ENCODE measurements at places on chromosomes 11 and 22.
A peak's percentile ranks its signal among the peaks of the same experiment; 100 is the strongest.

- no peaks in the 10 kb centered on the region for H3K27me3 ChIP-seq
- H3K4me1 ChIP-seq = no peaks in the 10 kb centered on the region
- H3K27ac ChIP-seq = peak overlapping the region; percentile 39
- no peak overlapping the region for H3K4me3 ChIP-seq
- no peaks in the 10 kb centered on the region for H3K36me3 ChIP-seq
Measured at GRCh38 chr22:17633998-17634323, 4.6 kb upstream of the BCL2L13 start.

DNA sequence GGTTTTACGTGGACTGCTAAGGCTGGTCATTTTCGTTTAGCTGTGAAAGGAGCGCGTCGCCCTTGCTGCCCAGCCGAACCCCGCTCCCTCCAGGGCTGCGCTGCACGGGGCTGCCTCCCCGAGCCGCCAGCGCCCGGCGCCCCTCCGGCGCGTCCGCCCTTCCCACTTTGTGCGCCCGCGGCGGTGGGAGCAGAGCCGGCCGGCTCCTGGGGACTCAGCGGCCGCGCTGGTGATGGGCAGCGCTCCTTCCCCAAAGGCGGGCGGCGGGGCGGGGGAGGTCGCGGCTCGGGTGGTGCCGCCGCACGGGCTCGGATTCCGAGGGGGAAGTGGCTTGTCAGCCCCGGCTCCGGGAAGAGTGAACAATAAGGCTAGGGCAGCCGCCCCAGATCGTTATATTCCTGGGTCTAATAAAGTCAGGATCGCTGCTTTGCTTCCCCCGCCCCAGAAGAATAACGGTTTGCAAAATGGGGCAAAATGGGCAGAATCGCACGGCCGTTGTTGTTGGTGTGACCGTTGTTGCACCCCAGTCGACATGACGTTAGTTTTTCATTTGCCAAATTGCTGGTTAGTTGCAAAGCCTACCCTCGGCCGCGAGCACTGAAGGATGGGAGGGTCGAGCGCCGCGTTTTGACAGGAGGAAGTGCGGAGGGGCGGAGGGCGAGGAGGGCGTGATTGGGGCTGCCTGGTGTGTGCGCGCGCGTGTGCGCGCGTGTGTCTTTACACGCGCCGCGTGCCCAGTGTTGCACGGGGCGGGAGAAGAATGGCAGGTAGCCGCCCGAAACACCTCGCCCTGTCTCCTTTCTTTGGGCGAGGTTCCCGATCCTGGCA, 745 bp downstream of the NCAM1 start:
- peak overlapping the region; percentile 65 for H3K4me3 ChIP-seq
- H3K27ac ChIP-seq = no peak overlapping the region
- DNase-seq = peak; percentile 30
- H3K27me3 ChIP-seq = peaks cover 6% of the 10 kb centered on the region
- H3K4me1 ChIP-seq = peaks cover 2% of the 10 kb centered on the region
- H3K36me3 ChIP-seq = no peaks in the 10 kb centered on the region

GRCh38 chr22:48581205-48581766, 1246.4 kb downstream of the BRD1 start:
- H3K36me3 ChIP-seq = no peaks in the 10 kb centered on the region
- DNase-seq = no peak
- no peak overlapping the region for H3K27ac ChIP-seq
- no peaks in the 10 kb centered on the region for H3K4me1 ChIP-seq
- no peak overlapping the region for H3K4me3 ChIP-seq

- DNase-seq = no peak
- H3K36me3 ChIP-seq = no peaks in the 10 kb centered on the region
- H3K27ac ChIP-seq = no peak overlapping the region
- H3K27me3 ChIP-seq = no peaks in the 10 kb centered on the region
- no peaks in the 10 kb centered on the region for H3K4me1 ChIP-seq
Measured at GRCh38 chr22:32661296-32661695, 140.2 kb upstream of the TIMP3 start.

GRCh38 chr11:72475381-72475780, 41.0 kb upstream of the CLPB start:
- H3K4me1 ChIP-seq = no peaks in the 10 kb centered on the region
- H3K36me3 ChIP-seq = no peaks in the 10 kb centered on the region
- no peak overlapping the region for H3K27ac ChIP-seq
- H3K4me3 ChIP-seq = no peak overlapping the region

DNA sequence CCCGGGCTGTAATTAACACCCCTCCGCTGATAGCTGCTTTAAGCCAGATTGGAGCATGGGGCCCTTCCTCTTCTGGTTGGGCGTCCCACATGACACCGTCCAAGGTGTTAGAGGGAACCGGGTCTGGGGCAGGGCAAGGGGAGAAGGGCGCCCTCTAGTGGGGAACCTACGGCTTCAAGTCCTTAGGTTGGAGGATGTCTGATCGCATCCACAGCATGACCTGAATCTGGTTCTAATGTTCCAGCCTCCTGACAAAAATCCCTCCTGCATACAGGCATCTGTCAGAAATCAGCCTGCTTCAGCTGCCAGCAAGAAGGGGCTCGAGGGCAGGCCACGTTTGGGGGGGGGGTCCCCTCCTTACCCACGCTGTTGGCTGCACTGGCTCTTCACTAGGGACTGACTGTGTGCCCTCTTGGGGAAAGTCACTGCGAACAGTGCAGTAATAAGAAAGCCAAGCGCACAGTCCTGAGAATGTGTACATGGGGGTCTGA, 94.2 kb upstream of the TBCEL start:
- no peak overlapping the region for H3K27ac ChIP-seq
- no peak overlapping the region for H3K4me3 ChIP-seq
- DNase-seq = peak; percentile 98
- H3K4me1 ChIP-seq = peaks cover 3% of the 10 kb centered on the region
- no peaks in the 10 kb centered on the region for H3K27me3 ChIP-seq

DNA sequence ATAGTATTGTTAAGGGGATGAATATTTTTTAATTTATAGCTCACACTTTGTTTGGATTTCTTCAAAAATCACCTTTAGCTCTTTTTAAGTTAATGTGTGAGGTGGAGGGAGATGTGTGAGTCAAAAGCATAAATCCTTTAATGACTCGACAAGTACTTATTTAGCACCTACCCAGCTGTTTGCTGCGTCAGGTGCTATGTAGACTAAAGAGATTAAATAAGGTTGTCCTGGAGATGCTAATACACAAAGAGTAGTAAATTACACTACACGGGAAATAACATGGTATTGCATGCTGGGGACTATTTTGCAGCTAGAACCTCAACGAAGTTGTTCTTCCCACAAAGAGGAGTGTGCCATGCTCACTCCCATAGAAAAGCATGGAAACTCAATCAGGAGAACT, 583.3 kb upstream of the TENM4 start:
- peaks cover 3% of the 10 kb centered on the region for H3K4me1 ChIP-seq
- H3K4me3 ChIP-seq = no peak overlapping the region
- H3K27me3 ChIP-seq = no peaks in the 10 kb centered on the region
- no peak overlapping the region for H3K27ac ChIP-seq
- no peaks in the 10 kb centered on the region for H3K36me3 ChIP-seq

GRCh38 chr22:49753276-49753890, 74.3 kb downstream of the BRD1 start:
- no peaks in the 10 kb centered on the region for H3K36me3 ChIP-seq
- no peaks in the 10 kb centered on the region for H3K27me3 ChIP-seq
- DNase-seq = no peak
- H3K27ac ChIP-seq = no peak overlapping the region
- no peak overlapping the region for H3K4me3 ChIP-seq
- no peaks in the 10 kb centered on the region for H3K4me1 ChIP-seq

DNA sequence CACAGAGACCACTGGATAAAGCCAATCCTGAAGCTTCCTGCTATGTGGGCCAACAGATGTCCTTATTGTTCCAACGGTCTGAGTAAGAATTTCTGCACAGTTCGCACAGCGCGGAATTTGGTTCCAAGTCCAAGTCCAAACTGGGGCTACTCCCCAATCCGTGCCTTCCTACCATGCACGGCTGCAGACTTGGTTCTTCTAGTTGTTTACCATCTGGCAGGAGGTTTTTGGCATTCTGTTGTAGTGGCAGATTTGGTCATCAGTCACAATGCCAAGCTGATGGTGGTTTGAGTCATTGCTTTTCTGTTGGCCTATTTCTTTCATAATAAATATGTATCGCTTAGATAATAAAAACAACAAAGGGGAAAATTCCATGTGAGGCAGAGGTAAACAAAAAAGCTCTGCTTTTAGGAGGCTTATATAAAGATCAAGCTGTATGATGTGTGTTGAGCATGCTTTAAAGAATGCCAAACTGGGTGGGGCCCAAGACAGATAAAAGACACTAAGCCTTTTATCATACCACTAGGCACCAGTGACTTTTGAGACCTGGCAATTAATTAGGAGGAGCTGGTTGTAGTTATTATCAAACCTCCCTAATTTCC, 52.5 kb upstream of the SYN3 start:
- no peak overlapping the region for H3K27ac ChIP-seq
- H3K36me3 ChIP-seq = no peaks in the 10 kb centered on the region
- H3K4me1 ChIP-seq = no peaks in the 10 kb centered on the region
- no peaks in the 10 kb centered on the region for H3K27me3 ChIP-seq
- DNase-seq = peak; percentile 34

GRCh38 chr11:114079511-114080065, 20.1 kb downstream of the ZBTB16 start:
- H3K27ac ChIP-seq = no peak overlapping the region
- no peaks in the 10 kb centered on the region for H3K27me3 ChIP-seq

- no peaks in the 10 kb centered on the region for H3K27me3 ChIP-seq
- DNase-seq = peak; percentile 40
- no peaks in the 10 kb centered on the region for H3K4me1 ChIP-seq
- no peaks in the 10 kb centered on the region for H3K36me3 ChIP-seq
- H3K4me3 ChIP-seq = no peak overlapping the region
Measured at GRCh38 chr11:30445056-30445455, 122.2 kb downstream of the ARL14EP start.
